ENCODE measurements at places on chromosomes 11 and 22. TPM values are rescaled to one million over a fixed set of nuclear protein-coding genes. Genes with fewer than 3 reads are reported as not detected.

The BRD1 gene
- total RNA-seq: 31.6 TPM

The JAML gene
- 9.2 TPM for total RNA-seq

The SHISA8 gene
- not detected for total RNA-seq

The BLID gene
- total RNA-seq: not detected

The NRGN gene
- 0.87 TPM for total RNA-seq

The HMOX1 gene
- 11.4 TPM for total RNA-seq

The SAA2 gene
- 60.7 TPM for total RNA-seq

The SYNGR1 gene
- 0.45 TPM for total RNA-seq

The MRPL49 gene
- total RNA-seq: 33.0 TPM

The ABTB2 gene
- 0.58 TPM for total RNA-seq

The CHRNA10 gene
- 1.0 TPM for total RNA-seq

The UBE2L3 gene
- 38.8 TPM for total RNA-seq

The AAMDC gene
- 32.7 TPM for total RNA-seq

The MCHR1 gene
- not detected for total RNA-seq

The OR52M1 gene
- not detected for total RNA-seq

The DGCR6 gene
- 4.2 TPM for total RNA-seq

The FKBP2 gene
- total RNA-seq: 48.4 TPM

The ZP1 gene
- total RNA-seq: not detected

The CRYBA4 gene
- not detected for total RNA-seq

The NLRP10 gene
- total RNA-seq: not detected
